NCI-H1417 treated with DMSO at 0.1 percent for 48 hours (cell line): ENCODE measurements at places on chromosomes 7 and 10.
A peak's percentile ranks its signal among the peaks of the same experiment; 100 is the strongest.

DNA sequence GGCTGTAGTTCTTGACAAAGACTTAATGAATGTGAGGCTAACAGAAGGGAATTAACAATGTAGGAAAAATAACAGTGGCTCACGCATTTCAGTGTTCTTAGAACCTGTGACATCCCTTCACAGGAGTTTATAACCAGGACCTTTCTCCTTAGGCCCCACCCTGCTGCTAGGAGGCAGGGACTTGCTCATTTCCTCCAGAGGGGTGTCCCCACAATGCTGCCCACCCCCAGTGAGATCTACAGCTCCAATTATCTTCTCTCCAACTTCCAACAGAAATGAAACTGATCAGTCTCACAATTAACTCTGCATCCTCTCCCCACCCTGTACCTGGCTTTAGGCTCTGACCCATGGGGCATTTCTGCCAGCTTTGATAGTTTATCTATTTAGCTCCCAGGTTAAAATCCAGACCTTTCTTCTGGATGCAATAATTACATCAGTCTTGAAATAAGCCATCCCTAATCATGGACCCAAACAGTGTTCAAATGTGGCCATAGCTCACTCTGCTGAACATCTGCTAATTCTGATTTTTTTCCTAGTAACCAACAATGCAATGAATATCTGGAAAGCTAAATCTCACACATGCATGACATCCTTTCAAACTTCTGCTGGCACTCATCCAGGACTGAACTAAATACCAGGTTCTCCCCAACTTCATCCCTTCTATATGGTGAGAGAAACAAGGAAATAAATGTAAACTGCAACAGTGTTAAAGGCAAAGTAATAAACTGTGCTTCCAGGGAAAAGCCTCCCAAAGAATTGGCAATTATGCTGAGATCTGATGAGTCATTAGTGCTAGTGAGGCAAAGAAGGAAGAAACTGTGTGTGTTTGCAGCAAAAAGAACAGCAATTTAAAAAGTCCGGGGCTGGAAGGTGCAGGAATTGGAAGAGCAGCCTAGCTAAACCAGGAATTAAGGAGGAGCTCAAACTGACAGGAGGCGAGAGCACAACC is 64.6 kb downstream of the HERPUD2 start:
- no peak for DNase-seq

DNA sequence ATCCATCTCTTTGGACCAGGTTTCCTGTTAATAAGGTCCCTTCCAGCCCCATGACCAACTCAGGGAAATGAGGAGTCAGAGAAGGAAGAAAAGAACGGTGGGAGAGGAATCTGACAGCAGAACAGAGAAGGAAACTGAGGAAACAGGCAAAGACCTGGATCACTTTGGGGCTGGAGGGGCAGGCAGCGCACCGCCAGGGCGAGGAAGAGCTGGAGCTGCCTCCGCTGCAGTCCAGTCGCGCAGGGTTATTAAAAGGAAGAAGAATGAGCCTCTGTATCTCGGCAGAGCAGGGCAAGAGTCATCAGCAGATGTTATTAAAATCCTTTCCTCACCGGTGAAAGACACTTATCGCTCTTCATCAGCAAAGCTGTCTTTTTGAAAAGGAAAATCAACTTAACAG is 37.7 kb upstream of the R3HCC1L start:
- DNase-seq, result no peak

DNA sequence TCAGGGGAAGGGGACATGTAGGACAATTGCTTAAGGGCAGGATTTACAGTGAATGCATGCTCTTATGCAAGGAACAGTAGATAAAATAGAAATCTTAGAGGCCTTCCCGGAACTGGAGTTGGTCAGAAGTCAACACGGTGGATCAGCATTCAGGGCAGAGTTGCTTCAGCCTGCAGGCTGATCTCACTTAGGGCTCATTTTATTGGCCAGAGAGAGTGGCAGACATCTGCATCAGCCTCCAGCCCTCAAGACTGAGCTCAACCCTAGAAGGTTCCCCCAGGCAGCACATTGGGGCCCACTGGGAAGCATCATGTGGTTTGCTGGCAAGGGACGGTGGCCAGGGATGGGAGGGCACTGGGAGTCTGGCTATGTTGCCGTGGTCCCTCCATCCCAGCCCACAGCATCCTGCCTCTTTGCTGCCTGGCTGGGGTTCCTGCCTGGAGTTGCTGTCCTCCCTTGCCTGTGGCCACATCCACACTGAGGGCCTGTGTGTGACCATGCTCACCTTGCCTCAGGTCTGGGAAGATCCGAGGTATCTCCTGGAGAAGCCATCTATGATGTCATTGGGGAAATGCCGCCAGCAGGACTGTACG is 13.0 kb downstream of the SCART1 start:
- DNase-seq, result no peak

DNA sequence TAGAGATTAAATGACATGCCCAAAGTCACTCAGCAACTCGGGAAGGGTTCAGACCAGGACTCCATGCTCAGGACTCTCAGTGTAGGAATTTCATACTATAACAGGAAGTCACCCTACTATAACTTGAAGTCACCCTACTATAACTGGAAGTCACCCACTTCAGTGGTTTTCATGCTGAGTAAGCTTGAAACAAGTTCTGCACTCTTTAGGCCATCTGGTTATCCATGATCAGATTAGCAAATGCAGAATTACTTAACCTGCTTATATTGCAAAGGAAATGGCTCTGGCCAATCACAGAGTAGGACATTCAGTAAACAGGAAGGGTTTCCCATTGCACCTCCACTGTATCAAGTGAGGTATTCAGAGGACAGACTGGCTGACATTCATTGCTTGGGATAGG is 1240.4 kb downstream of the GATA3 start:
- no peak for DNase-seq

- DNase-seq, result peak; percentile 7
These were observed 163.1 kb upstream of the NPVF start for GRCh38 chr7:25391295-25391861.

DNA sequence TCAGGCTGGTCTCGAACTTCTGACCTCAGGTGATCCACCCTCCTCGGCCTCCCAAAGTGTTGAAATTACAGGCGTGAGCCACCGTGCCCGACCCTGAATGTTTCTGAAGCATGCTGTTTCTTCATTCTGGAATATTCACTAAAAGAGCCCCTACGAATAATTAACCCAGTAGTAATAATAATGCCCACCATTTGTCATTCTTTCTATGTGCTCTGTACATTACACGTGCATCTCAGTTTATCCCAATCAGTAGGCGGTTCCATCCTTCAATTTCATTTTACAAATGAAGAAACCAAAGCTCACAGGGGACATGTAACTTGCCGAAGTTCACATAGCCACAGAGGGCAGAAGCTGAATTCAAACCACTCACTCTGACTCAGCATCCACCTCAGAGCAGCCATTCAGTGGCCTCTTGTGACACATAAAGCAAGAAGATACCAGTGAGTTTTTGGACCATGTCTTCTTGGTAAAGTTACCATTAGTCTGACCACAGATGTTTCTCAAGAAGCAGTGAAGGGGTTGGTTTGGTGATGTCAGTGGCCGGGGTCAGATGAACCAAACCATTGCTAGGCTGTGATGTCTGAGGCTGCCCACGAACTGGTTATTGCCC is 71.9 kb upstream of the DUSP5 start:
- no peak for DNase-seq
